Amniotic epithelial cell (primary cell): ENCODE measurements at places on chromosomes 4 and X.

DNA sequence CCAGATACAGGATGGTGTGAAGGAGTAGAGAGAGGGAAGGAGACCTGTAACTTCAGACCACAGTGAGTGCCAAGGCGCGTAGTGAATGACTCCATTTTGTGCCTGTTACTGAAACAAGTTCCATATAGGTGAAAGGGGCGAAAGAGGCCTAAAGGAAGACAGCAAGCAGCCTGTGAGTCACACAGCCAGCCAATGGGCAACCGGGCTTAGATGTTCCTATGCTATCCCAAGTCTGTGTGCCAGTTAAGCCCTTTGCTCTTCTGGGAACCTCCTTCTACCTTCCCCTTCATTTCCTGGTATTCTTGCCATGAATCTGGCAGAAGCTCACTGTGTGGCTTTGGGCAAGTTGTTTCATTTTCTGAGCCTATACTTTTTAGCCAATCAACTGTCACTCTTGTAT is 161.8 kb upstream of the LDB2 start:
- no peak for DNase-seq

DNA sequence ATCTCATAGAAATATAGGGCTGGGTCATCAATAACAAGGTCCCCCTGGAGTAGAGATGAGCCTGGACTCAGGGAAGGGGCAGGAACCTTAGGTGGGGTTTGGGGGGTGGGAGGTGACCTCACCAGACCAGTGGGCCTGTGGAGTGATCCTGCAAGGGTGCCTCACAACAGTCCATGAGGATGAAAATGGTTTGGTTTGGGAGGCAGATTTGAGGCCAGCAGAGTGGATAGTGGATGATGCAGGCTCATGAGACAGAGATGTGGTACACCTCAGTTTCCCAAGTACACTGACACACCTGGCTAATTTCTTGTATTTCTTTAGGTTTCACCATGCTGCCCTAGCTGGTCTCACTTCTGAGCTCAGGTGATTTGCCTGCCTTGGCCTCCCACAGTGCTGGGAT is 18.1 kb upstream of the TRIM60 start:
- DNase-seq = no peak

DNA sequence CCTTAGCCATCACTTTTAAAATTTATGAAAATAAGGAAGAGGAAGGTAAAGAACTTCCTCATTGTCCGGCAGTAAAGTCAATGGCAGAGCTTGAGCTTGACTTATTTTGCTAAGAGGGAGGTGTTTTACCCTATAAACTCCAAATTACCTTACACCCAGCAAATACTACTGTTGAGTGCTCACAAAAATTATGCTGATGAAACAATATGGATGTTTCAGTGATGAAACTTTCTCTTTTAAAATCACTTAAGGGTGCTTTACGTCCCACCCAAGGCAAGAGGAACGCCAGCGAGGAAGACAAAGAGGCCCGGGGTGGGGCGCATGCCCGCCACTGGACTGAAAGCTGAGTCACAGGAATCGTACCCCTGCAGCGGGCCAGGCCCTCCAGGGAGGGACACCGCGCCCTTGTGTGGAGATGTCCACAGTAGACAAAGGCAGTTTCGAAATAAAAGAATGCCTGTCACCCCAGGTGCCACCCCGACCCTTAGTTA is 560 bp upstream of the TMSB4X start:
- peak; percentile 38 for DNase-seq

DNA sequence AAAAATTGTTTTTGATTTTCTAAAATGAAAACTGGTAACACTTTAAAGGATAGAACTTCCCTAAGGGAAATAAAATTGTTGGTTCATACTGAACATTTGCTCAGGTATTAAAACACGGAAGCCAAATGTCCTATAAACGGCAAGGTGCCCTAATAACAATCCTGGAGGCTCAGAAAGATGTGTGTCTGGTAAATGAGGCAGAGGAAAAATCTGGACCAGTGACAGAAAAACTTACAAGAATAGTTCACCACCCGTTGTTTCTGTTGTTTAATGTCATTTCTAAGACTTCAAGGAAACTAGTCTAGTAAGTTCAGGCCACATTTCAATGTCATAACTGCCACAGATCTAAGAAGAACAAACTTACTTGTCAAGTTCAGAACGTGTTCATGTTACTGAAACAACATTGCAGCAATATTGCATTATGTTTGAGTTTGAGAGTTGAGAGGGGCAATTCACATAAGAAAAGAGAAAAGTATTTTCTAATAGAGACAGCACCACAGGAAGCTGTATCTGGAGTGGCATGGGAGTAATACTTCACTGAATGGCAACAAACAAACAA is 476.6 kb downstream of the GRXCR1 start:
- DNase-seq = no peak

GRCh38 chr4:25308761-25309160 is 3.8 kb upstream of the ZCCHC4 start:
- peak; percentile 60 for DNase-seq
